ENCODE measurements at places on chromosomes 13 and 19. TPM values are rescaled to one million over a fixed set of nuclear protein-coding genes. Genes with fewer than 3 reads are reported as not detected.

DNA sequence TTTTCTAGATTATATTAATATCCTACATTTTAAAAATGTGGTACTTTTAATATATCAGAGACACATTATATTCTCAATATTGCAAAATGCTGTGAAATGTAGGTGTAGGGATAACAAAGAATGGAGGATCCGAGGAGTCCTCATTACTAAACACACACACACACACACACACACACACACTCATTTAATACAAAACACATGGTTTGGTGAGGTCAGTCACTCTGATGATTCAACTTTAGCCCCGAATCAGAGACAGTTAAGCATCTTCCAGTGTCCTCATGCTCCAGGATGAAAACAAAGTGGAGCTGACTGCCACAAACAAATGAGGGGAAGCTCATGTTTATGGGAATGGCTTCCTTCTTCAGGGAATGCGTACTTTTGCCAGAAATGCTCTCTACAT lies 147.5 kb downstream of the CYSLTR2 start:
- ATAC-seq = no peak

Gene FFAR1
- not detected for total RNA-seq

DNA sequence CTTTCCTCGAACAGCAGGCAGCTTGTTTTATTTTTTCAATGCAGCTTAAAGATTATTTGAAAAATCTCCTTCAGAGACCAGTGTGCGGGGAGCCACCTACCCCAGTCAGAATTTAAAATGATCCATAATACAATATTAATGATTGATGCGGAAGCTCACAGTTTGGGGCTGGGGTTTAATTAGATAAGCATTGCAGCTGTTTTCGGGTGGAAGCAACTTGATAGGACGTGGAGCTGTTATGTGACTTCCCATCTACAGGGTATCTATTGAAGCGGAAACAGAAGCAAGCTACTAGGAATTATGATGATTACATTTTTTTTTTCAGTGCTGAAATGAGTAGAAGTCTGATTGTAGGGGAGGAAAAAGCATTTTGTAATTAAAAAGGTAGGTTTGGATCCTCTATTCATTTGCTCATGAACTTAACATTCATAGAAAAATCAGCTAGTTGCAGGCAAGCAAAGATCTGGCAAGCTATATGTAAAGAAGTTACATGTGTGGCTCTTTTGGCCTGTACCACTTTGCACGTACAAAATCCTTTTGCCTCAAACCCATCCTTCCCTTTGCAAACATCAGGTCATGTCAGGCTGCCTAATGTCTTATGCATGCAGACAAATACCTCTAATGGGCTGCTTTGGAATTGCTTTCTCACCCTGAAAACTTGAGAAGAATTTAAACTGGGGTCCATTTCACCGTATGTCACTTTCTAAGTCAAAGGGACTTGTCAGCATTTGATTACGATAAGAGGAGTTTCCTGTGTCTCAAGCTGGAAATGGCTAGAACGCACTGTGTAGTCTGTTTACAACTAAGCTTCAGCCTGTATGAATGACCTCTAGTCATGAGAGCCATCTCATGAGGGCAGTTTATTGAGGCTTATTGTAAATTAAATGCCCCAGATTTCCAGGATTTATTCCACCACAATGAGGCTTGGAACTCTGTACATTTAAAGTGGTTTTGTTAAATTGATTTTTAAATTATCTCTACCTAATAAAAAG lies 267.1 kb upstream of the TMTC4 start:
- ATAC-seq = no peak

Gene CTXN1
- not detected for total RNA-seq

Gene PTH2
- total RNA-seq = not detected

- no peak for ATAC-seq
These were observed 207.9 kb downstream of the TSHZ3 start for GRCh38 chr19:31141301-31141700.

GRCh38 chr13:49071341-49071937 lies 95.7 kb downstream of the FNDC3A start:
- no peak for ATAC-seq
